ENCODE measurements at places on chromosomes 4 and X.

GRCh38 chr4:134883831-134884449, 682.4 kb upstream of the PABPC4L start:
- DNase-seq = peak; percentile 64

DNA sequence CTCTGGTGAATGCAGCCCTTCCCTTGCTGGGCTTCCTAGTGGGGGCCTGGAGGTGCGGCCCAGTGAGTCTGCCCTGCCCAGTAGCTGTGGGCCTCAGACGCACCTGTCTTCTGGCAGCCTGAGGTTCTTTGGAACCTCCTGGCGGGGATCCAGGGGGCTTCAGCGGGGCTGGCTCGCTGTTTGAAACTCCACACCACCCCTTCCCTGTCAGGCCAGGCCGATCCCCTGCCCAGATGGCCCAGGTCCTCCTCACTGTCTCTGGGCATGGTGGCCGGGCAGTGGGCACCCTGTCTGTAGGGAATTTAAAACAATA, 10.7 kb upstream of the NKX1-1 start:
- no peak for DNase-seq

DNA sequence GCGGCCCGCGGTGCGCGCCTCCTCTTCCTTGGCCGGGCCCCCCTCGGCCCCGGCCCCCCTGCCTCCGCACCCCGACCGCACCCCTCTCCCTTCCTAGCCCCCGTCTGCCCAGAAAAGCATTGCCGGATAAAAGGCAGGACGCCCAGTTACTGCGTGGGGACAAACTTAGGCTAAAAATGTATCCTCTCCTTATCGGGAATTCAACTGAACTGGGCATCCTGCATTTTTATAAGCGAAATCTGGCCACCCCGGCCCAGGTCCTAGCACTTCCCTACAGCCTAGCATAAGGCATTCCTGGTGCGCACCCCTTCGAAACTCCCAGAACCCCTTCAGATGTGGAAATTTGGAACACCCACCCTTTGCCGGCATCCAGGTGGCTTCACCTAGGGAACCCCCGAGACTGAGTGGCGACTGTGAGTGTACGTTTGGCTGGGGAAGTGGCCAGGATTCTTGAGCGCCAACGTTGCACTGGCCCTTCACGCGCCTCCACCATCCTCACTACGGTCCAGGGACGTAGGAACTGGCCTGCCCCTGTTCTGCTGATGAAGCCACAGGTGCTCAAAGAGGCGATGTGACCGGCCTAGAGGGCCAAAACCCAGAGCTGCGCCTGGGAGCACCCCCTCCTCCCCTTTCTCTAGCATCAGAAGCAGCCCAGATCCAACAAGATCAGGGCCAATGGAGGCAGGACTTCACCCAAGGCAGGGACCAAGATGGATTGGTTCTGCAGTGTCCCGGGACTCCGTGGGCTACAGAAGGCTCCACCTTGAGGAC, 5.7 kb upstream of the RNF4 start:
- no peak for DNase-seq

GRCh38 chr4:78566834-78567499, 15.4 kb downstream of the ANXA3 start:
- peak; percentile 70 for DNase-seq

DNA sequence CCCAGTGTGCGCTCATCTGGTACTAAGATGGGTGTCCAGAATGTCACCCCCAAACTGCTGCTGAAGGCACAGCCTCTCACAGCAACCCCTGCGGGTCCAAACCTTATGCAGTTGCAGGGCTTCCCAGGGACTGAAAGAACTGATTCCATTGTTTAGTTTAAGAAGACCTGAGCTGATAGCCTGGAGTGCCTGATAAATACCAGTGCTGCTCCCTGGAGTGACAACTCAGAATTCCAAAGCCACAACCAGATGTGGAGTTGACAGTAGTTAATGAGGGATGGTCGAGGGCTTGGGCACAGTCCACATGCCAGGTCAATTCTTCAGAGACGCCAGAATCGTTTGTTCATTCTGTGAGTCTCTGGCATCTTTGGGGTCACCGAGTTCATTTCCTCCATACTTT, 71.2 kb downstream of the LNX1 start:
- DNase-seq = no peak
